ENCODE measurements at places on chromosomes 4 and X.

DNA sequence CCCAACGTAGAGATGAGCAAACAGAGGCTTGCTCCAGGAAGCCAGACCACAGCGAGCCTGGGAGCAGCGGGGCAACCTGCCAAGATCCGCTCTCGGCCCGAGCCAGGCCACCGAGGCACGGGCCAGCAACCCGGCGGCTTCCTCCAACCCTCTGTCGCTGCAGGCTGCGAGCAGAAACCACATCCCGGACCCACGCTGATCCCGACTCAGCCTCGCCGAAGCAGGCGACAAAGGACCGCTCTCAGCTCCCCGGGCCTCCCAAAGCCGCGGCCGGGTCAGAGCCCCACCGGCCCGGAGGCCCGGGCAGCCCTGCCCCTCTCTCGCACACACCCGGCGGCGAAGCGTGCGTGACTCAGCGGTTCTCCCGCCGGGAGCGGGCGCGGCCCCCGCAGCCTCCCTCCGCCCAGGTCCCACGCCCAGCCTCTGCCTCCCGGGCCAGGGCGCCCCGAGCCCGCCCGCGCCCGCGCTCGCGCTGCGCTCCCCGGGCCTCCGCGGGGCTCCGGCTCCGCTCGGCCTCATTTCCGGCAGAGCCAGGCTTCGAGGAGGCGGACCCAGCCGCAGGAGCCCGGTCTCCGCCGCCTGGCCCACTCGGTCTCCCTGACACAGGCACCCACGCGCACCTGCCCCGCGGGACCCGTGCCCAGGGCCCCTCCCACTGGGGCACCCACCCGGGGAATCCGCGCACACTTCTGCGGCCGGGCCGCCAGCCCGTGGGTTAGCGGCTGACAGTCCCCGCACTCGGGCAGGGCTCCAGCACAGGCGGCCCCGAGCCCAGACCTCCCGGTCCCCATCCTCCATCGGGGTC is 1.7 kb downstream of the PPP2R2C start:
- peak; percentile 69 for DNase-seq

GRCh38 chr4:91620952-91621351 is 682.8 kb upstream of the GRID2 start:
- no peak for DNase-seq

- no peak for DNase-seq
Observed at GRCh38 chrX:391717-392574, 5.2 kb upstream of the PPP2R3B start.

GRCh38 chr4:6767748-6768538 is 14.6 kb upstream of the KIAA0232 start:
- DNase-seq: no peak

DNA sequence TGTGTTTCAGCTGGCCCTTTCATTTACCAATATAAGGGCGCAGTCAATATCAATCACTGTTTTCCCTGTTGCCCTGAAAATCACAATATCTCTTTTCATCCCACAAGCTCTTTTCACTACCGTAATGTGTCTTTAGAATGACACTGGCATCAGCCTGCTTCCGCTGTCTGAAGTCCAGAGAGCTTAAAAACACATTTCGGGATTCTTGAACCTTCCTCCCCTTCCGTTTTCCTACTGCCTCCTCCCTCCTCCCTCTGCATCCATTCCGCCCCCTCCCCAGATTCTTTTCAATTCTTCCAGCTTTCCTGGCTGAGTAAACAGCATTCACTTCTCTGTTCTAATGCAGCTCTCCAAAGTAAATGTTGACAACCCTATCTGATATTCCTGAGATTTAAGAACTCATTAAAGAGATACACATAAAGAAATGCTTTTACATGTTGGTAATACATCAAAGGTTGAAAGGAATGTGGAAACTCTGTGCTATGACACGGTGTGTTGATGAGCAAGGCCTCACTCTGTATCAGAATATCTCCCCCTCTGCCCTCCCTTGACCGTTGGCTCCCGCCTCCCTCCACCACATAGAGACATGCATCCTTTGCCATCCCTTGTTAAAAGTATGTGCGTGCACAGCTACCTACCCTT is 83.5 kb upstream of the SPRY1 start:
- no peak for DNase-seq

GRCh38 chr4:151097759-151098158 is 1.7 kb upstream of the RPS3A start:
- no peak for DNase-seq

DNA sequence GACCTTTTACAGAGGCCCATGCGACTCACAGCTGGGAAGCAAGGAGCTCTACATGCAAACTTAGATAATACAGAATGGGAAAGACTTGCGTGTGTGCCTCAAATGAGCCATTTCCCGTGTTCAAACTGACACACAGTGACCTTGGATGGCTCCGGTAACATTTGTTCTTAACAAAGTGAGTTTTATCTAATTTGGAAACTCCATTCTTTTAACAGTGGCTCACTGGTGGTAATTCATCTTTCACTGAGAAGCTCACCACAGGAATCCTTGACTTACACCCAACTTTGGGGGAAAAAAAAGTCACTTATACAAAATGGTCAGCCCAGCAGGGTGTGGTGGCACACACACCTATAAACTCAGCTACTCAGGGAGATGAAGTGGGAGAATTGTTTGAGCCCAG is 190.6 kb downstream of the LDB2 start:
- DNase-seq: no peak

GRCh38 chr4:85688055-85688740 is 213.2 kb downstream of the ARHGAP24 start:
- no peak for DNase-seq

GRCh38 chr4:108155373-108155772 is 13.4 kb downstream of the LEF1 start:
- DNase-seq: no peak

DNA sequence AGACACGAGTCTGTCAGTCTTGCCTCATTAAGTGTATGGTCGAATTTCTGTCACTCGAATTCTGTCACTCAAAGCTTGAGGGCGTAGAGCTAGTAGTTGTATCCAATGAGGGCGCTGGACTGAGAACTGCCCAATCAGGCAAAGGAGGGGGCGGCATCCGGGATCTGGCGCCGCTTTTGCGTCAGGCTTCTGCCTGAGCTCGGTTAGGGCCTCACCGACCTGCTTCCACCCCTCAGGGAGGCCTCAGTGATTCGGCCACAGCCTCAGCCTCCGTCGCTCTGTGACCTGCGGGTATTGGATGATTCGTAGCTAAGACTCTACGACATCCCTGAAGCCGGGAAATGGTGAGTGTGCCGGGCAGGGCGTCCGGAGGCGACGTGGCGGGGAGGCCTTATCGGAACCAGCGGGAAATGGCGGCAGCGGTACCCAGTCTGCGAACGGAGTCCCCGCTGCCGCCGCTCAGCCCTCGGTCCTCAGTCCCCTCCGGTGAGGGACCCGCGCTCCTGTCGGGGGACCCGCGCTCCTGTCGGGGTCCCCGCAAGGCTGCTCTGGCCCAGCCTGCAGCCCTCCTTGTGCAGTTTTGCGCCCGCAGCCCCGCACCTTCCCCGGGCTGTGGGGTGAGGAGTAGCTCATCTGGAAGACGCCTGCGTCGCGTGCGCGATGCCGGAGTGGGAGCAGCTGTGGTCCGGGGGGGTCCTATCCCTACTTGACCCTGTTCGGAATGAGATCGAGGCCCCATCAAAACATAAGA is 88.3 kb downstream of the ZNF718 start:
- no peak for DNase-seq

GRCh38 chr4:168569066-168569930 is 72.4 kb downstream of the PALLD start:
- no peak for DNase-seq

GRCh38 chrX:130106071-130106470 is 4.2 kb downstream of the ELF4 start:
- no peak for DNase-seq

GRCh38 chr4:173273941-173274340 is 60.2 kb downstream of the HMGB2 start:
- no peak for DNase-seq

- no peak for DNase-seq
Observed at GRCh38 chr4:74230902-74231499, 73.1 kb downstream of the MTHFD2L start.

GRCh38 chr4:118991686-118992085 is 103.0 kb downstream of the SYNPO2 start:
- no peak for DNase-seq

DNA sequence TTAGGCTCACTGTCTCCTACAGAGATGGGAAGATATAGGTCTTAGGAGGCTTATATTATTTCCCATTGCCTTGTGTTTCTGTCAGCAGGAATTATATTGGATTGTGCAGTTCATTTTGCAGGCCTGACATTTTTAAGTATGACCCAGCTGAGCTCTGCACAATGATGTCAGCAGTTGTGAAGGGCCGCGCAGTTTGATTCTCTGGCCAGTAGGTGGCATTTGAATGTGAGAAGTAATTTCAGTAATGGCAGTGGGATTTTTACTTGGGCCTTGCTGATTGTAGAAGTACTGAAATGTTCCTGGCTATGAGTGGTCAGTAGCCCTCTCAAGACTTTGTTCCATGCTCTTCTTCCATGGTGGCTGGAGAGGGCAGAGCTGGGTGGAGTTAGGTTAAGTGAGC is 247.2 kb upstream of the MTMR8 start:
- no peak for DNase-seq

GRCh38 chr4:82642331-82642730 is 80.5 kb upstream of the TMEM150C start:
- no peak for DNase-seq

GRCh38 chrX:44874420-44875184 is 1.6 kb downstream of the KDM6A start:
- no peak for DNase-seq

GRCh38 chr4:182649698-182650477 is 267.3 kb downstream of the DCTD start:
- no peak for DNase-seq

GRCh38 chr4:155952501-155952901 is 1.2 kb downstream of the CTSO start:
- no peak for DNase-seq

GRCh38 chr4:15153662-15154061 is 151.4 kb downstream of the CPEB2 start:
- DNase-seq: no peak

GRCh38 chrX:129006491-129006890 is 516.8 kb downstream of the SMARCA1 start:
- no peak for DNase-seq

GRCh38 chrX:132986556-132986955 is 28.1 kb upstream of the HS6ST2 start:
- DNase-seq: no peak

DNA sequence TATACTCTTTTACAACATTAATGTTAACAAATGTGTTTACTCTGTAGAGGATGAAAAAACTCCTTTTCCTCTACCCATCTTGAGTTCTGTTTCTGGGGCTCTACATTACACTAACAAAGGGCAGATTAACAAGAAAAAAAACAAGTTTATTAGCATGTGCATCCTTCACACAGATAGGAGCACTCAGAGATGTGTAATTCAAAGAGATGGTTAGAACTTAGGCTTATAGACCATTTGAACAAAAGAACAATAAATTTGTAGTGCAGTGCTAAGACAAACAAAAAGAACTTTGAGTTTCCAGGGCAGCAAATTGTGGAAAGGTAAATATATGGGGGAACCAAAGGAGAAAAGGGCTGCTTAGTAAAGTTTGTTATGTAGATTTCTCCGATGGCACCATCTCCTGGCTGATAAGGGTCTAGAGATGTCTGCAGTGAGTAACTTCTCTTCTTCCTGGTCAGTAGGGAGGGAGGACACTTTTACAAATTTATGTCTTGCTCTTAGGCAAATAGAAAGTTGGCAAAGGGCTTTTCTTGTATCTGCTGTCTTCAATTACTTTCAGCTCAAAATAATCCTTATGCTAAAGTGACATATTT is 1249.9 kb upstream of the TENM3 start:
- no peak for DNase-seq

DNA sequence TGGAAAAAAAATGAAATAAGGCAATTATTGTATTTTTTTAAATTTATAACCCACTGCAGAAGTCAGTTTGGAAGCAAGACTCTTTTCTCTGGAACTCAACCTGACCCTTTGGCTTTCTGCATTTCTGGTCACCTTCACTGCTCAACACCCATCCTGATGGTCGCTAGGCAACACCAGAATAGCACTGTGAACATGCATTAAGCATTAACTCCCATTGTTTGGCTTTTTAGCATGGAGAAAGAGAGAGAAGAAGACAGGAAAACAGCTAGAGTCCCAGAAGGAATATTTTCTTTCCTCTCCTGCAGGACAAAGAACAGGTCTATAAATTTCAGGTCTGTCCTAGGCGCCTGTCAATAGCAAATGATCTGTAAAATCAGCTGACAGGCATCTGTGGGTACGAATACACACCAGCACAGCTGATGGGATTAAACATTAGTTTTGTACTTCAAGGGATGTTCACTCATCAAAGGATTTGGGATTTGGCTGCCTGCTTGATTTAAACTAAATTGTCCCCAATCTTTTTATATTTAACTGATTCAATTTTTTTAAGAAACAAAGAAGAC is 137.2 kb upstream of the ETNPPL start:
- no peak for DNase-seq

GRCh38 chrX:53550756-53551463 is 116.7 kb upstream of the HSD17B10 start:
- no peak for DNase-seq

- no peak for DNase-seq
Observed at GRCh38 chrX:11589641-11590040, 76.1 kb downstream of the ARHGAP6 start.

DNA sequence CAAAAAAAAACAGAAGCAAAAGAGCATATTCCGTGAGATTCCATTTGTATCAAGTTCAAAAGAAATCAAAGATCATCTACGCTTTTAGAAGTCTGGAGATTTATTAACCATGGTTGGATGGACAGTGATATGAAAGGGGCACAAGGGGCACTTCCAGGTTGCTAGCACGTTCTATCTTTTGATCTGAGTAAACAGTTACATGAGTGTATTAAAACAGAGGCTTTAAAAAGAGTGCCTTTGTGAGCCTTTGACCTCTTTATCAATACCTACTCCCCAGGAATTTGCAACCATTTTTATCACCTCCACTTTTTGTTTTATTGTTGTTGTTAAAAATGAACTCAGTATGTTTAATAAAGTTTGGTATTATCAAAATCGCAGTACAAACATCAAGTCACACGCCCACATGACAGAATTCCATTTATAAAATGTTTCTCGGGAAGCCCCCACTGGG is 72.4 kb upstream of the UCP1 start:
- DNase-seq: no peak

- no peak for DNase-seq
Observed at GRCh38 chr4:15753786-15754185, 24.3 kb upstream of the CD38 start.

DNA sequence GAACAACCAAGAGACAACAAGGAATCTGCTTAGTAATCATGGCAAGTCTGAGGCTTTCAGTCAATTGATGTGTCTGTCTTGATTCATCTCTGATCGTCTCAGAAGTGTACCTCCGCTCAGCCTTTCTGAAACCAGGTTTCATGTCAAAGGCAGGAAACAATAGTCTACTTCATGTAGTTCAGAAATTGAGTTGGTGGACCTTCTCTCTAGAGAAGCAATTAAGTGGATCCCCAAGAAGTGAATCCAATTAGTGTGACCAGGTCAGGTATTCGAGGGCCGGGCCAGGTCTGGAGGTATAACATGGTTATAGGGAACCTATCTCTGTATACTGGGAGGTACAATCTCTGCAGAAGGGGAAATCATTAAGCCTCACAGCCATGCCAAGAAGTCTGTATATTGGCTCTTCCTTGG is 32.0 kb downstream of the DAPP1 start:
- no peak for DNase-seq

GRCh38 chrX:37998586-37999262 is 7.6 kb upstream of the SYTL5 start:
- DNase-seq: no peak
